ENCODE measurements at places on chromosomes 6 and 20. TPM values are rescaled to one million over a fixed set of nuclear protein-coding genes. Genes with fewer than 3 reads are reported as not detected.

DNA sequence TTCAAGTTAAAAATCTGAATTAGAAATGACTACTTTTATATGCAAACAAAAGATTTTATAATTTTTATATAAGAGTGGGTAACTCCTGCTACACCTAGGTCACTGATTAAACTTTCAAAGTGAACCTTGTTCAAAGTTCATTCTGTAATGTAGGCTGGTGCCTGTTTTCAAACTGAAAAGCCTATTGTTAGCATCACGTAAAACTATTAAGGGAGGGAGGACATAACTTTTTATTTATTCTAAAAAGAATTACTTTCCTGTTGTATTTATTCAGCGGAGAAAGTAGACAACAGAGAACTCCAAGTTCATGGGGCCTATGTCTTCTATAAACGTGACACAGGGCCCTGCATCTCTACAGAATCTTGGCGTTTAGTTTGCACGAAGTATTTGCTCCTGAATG is 27.4 kb downstream of the FERMT1 start:
- H3K4me1 ChIP-seq: no peaks in the 10 kb centered on the region
- no peaks in the 10 kb centered on the region for H3K36me3 ChIP-seq
- no peak for DNase-seq
- H3K27ac ChIP-seq: no peak overlapping the region
- H3K4me3 ChIP-seq: no peak overlapping the region

Gene PYGB
- 44.1 TPM for total RNA-seq

GRCh38 chr20:46767127-46767761 is 57.8 kb downstream of the SLC2A10 start:
- H3K36me3 ChIP-seq: no peaks in the 10 kb centered on the region
- no peaks in the 10 kb centered on the region for H3K4me1 ChIP-seq
- no peak overlapping the region for H3K4me3 ChIP-seq
- no peak for DNase-seq
- no peaks in the 10 kb centered on the region for H3K27me3 ChIP-seq

GRCh38 chr6:6057442-6058053 is 50.8 kb upstream of the NRN1 start:
- H3K27me3 ChIP-seq: peaks cover 3% of the 10 kb centered on the region
- H3K27ac ChIP-seq: no peak overlapping the region
- no peaks in the 10 kb centered on the region for H3K36me3 ChIP-seq
- peak; percentile 26 for DNase-seq

DNA sequence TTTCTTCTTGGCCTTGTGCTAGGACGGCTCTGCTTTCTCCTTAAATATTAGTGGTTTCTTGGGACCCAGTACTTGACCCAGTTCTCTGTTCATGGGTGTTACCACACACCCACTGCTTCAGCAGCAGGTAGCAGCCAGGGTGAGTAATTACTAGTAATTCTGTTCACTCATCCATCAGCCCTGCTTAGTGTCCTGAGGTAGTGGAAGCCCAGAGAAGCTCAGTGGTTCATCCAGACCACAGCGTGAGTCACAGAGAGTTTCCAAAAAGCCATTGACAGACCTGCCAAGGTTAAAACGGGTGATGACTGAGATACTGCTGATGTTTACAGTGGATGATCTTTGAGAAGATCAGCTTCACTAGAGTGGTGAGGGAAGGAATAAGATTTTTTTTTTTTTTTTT is 51.7 kb upstream of the HINT3 start:
- H3K27ac ChIP-seq: no peak overlapping the region
- peaks cover 7% of the 10 kb centered on the region for H3K36me3 ChIP-seq
- DNase-seq: no peak
- H3K27me3 ChIP-seq: no peaks in the 10 kb centered on the region
- no peaks in the 10 kb centered on the region for H3K4me1 ChIP-seq

GRCh38 chr6:138393871-138394783 is 9.9 kb upstream of the HEBP2 start:
- DNase-seq: no peak
- no peaks in the 10 kb centered on the region for H3K27me3 ChIP-seq
- H3K4me1 ChIP-seq: no peaks in the 10 kb centered on the region
- H3K4me3 ChIP-seq: no peak overlapping the region
- H3K27ac ChIP-seq: no peak overlapping the region

Gene FAM209B
- total RNA-seq: 3.7 TPM

GRCh38 chr6:28474441-28475219 is 31.3 kb upstream of the ZSCAN23 start:
- no peak overlapping the region for H3K4me3 ChIP-seq
- no peak overlapping the region for H3K27ac ChIP-seq
- no peaks in the 10 kb centered on the region for H3K27me3 ChIP-seq
- H3K36me3 ChIP-seq: no peaks in the 10 kb centered on the region
- peak; percentile 36 for DNase-seq

Gene LTB
- total RNA-seq: 417 TPM

Gene FKBP1C
- total RNA-seq: not detected

Gene PRDM13
- total RNA-seq: not detected

GRCh38 chr20:47418069-47418757 is 61.7 kb upstream of the ZMYND8 start:
- DNase-seq: no peak
- no peak overlapping the region for H3K27ac ChIP-seq
- no peak overlapping the region for H3K4me3 ChIP-seq
- H3K4me1 ChIP-seq: peaks cover 19% of the 10 kb centered on the region

DNA sequence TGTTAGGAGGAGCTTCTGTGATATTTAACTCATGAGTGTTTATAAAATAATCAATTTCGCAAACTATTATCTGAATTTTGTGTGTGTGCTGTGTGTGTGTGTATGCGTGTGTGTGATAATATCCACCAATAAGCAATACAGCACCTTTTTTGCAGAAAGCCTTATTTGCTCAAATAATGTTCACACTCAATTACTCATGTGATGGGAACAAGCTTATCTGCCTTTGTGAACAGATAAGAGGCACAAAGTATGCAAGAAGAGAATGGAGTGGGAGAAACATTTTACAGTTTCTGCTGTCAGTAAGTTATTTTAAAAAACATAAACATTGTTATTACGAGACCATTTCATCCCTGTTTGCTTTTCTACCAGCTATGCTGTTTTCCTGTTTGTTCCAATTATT is 36.7 kb upstream of the PTPRK start:
- no peaks in the 10 kb centered on the region for H3K36me3 ChIP-seq
- H3K4me3 ChIP-seq: no peak overlapping the region
- no peak overlapping the region for H3K27ac ChIP-seq
- no peak for DNase-seq
- no peaks in the 10 kb centered on the region for H3K4me1 ChIP-seq

DNA sequence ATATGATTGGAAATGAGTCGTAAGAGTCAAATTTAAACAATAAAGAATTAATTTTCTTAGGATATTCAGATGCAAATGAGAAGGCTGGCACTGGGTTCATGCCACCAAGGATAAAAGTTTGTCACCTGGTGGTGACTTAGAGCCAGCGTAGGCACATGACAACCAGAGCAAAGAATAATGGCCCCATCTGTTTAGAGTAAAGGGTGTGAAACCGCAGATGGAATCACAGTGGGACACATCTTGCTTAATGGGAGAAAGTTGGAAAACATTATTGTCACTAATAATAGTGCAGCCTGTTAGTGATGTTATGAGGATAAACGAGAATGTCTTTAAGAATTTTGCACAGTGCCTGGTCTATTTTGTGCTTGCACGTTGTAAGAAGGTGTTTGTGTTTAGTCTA is 727.8 kb downstream of the QKI start:
- no peaks in the 10 kb centered on the region for H3K27me3 ChIP-seq
- no peaks in the 10 kb centered on the region for H3K4me1 ChIP-seq
- H3K27ac ChIP-seq: no peak overlapping the region
- no peaks in the 10 kb centered on the region for H3K36me3 ChIP-seq
- no peak overlapping the region for H3K4me3 ChIP-seq

DNA sequence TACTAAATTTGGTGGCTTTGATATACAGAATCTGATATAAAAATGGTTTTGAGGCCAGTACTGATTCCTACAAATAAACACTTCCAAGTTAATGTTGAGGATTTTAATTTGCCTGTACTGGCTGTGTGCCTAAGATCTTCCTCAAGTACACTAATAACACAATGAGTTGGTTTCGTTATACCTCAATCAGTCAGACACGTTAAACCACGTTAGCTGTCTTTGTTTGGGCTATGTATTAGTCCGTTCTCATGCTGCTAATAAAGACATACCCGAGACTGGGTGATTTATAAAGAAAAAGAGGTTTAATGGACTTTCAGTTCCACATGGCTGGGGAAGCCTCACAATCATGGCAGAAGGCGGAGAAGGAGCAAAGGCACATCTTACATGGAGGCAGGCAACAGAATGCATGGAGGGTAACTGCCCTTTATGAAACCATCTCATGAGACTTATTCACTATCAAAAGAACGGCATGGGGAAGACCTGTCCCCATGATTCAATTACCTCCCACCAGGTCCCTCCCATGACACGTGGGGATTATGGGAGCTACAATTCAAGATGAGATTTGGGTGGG is 46.2 kb downstream of the NT5E start:
- no peak overlapping the region for H3K27ac ChIP-seq
- no peak for DNase-seq
- H3K4me1 ChIP-seq: peaks cover 8% of the 10 kb centered on the region
- no peaks in the 10 kb centered on the region for H3K27me3 ChIP-seq

DNA sequence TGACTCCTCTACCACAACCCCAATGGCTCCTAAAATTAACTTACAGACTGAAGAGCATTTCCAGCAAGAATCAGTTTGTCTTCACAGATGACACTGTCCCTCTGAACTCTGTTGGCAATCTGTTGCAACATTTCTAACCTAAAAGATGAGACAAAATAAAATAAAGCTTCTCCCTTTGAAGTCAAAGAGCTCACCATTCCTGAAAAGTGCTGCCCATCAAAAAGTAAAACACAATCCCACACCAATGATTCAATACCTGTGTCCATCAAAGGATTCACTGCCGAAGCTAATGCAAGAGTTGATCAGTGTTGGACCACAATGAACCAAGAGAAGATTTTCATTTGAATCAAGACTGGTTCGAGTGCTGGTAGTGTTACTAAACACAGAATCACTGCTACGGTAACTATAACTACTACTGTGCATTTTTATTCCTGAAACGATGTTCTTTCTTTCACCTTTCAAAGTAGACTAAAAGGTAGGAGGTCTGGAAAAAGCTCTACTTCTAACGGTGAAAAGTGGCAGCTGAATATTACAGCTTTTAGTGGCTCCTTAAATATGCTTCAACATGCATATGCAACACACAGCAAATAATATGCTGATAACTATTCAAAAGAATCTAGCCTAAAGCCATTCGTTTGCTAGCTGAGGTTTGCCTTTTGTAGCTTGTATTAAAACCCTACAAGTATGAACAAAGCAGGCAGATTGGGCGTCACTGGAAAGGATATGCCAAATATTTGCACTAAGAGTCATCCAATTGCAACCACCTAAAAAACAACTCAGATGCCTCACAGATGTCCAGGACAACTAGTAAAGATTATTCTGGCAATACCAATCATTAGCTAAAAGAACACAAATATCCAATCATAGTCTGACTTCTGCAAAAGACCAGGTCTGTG is at the start of gene DST:
DST (minus strand) TSS at position 524 of the 896 bp plus-strand sequence.
- no peak for DNase-seq
- no peaks in the 10 kb centered on the region for H3K36me3 ChIP-seq
- H3K4me1 ChIP-seq: no peaks in the 10 kb centered on the region
- no peaks in the 10 kb centered on the region for H3K27me3 ChIP-seq
- no peak within 1 kb of the TSS for H3K4me3 ChIP-seq

DNA sequence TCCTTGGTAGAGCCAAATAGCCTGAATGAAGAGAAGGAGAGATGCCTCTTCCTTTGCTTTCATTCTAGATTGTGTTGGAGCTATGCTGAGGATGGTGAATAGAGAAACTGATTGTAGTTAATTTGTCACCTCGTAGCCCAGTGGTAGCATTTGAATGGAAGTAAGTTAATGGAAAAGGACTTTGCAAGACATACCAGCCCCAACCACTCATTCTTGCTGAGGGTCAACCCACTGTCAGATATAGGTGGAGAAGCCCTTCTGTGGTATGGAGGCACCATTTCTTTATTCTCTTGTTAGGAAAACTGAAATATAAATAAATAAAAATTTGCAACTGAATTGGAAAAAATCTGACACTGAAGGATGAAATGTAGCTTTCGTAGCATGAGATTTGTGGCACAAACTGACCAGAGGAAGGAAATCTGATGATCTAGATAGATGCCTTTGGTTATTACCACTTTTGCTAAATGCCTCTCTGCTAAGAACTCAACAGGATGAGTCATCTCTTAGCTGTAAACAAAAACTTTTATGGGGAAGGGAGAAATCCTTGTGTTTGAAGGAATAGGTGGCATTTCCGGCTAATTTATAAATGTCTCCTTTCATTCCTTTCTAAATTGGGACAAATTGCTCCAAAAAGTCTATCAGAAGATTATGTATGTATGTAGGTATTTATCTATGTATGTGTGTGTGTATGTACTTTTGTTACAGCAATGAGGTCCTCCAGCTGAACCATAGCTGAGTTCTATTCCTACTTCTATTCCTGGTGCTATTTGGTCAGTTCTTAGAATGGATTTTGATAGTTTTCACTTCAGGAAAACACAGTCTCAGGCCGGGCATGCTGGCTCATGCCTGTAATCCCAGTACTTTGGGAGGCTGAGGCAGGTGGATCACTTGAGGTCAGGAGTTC is 76.5 kb upstream of the SUPT3H start:
- H3K27ac ChIP-seq: no peak overlapping the region
- no peak overlapping the region for H3K4me3 ChIP-seq
- no peak for DNase-seq
- H3K36me3 ChIP-seq: no peaks in the 10 kb centered on the region
- no peaks in the 10 kb centered on the region for H3K27me3 ChIP-seq

Gene PGM3
- total RNA-seq: 37.3 TPM

Gene GRIK2
- not detected for total RNA-seq

- H3K27me3 ChIP-seq: no peaks in the 10 kb centered on the region
- DNase-seq: no peak
- H3K36me3 ChIP-seq: no peaks in the 10 kb centered on the region
- H3K4me1 ChIP-seq: no peaks in the 10 kb centered on the region
These were observed at the start of gene GABRR2 for GRCh38 chr6:89315249-89315885. TSS of gene GABRR2 (minus strand) at chr6:89315299. CDS start at chr6:89315165, 134 bp downstream.

Gene CALHM4
- total RNA-seq: not detected

GRCh38 chr20:4937407-4938319 is 63.6 kb downstream of the SLC23A2 start:
- no peak overlapping the region for H3K27ac ChIP-seq
- no peaks in the 10 kb centered on the region for H3K4me1 ChIP-seq
- no peaks in the 10 kb centered on the region for H3K27me3 ChIP-seq
- H3K36me3 ChIP-seq: no peaks in the 10 kb centered on the region

DNA sequence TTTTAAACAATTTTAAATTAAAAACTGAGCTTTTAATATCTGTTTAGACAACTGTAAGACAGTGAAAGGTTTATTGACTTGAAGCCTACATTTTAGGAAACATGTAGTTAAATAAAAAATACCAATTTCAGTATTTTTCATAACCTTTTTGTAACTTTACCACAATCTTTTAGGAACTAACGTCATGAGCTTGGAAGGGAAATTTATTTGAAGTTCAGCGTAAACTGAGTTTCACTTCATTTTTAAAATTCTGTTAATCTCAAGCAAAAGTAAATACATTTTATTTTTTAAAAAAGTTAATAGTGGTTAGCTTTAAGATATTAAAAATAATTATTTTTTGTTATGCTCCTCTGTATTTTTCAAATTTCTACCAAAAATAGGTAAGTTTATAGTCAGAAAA is 5.5 kb downstream of the CST7 start:
- DNase-seq: no peak
- no peaks in the 10 kb centered on the region for H3K27me3 ChIP-seq
- H3K4me1 ChIP-seq: peaks cover 7% of the 10 kb centered on the region
- peaks cover 3% of the 10 kb centered on the region for H3K36me3 ChIP-seq
- no peak overlapping the region for H3K4me3 ChIP-seq
